HL-60 (cell line): ENCODE measurements at places on chromosomes 6 and 20.
A peak's percentile ranks its signal among the peaks of the same experiment; 100 is the strongest.

GRCh38 chr20:63808964-63809674 lies 21.9 kb downstream of the ZBTB46 start:
- DNase-seq: no peak

DNA sequence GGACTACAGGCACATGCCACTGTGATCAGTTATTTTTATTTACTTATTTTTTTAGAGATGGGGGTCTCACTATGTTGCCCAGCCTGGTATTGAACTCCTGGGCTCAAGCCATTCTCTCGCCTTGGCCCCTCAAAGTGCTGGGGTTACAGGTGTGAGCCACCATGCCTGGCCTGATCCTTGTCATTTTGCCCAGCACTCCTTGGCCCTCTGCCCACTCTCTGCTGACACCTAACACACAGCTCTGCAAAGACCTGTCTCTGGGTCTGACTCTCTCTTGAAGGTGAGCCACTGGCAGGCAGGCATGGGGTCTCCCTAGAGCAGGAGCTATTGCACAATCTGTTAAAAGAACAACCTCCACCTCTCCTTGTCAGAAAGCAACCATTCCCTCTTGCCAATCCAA lies 155.6 kb downstream of the ZFP64 start:
- DNase-seq: no peak

DNA sequence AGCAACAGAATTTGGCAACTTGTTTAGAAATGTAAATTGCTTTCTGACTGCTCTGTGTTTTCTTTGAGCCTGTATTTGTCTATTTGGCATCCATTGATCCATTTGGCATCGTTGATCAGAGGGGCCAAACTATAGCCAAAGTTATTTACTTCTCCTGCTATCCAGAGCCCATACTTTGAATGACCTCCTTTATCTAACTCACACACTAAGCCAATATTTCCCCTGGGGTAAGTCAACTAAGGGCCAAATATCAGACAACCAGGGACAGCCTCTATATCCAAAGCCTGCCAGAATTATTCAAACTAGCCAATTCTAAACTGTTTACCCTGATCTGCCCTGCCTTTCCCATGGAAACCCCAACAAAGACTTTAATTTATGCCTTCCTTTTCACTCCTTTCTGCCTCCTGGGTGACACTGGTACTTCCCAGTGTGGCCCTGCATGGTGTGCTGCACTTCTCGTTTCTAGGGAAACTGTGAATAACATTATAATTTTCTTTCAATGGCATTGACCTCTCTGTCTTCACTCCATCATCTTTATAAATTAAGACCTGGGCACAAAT lies 19.8 kb upstream of the ZNF184 start:
- no peak for DNase-seq

DNA sequence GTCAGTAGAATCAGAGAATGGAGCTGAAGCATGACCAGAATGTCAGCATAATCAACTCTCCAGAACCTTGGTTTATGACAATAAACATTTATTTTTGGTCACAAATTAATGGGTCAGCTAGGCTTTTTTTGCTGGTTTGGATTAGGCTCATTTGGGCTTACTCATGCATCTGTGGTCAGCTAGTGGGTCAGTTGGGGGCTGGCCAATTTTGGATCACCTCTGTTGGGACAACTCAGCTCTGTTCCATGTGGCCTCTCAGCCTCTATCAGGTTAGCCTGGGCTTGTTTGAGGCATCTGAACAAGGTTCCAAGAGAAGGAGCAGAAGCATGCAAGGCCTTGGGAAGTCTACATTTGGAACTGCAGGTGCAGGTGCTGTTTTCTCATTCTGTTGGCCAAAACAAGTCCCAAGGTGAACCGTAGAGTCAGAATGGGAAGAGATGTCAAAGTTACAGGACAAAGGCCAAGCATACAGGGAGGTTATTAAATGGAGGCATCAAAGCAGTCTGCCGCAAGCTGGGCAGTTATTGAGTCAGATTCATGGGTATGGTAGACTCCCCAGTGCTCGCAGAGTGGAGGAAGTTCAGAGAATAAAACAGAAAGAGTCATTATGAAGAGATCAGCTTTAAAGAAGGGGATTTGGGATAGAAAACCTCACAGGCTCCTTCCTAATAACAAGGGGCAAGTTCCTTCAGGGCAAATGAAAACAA lies 173.0 kb downstream of the PLCB4 start:
- no peak for DNase-seq

DNA sequence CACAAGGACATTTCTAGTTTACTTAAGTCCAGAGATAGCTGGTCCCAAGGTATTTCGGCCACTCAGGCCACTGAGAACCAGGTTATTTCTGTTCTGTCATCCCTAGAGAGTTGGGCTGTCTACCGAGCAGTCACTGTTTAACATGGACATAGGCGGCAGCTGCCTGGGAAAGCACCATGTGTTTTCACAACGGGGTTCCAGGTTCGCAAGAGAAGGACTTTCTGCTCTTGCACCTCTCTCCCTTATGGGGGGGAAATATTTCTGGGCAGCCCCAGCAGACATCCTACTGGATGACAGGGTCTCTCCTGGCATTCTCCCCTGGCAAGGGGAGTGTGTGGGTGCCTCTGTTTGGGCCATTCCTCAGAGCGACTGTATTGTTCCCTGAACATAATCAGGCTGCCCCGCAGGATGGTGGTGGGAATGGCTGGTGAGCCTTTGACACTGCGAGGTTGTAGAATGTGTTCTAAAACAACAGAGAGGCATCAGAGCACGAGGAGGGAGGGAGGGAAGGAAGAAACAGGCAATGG lies 64.4 kb upstream of the DUSP22 start:
- DNase-seq: no peak

GRCh38 chr6:166697113-166697512 lies 70.1 kb upstream of the RPS6KA2 start:
- no peak for DNase-seq

- no peak for DNase-seq
Observed at GRCh38 chr20:8414586-8415274, 282.7 kb downstream of the PLCB1 start.

- no peak for DNase-seq
Observed at GRCh38 chr6:22582417-22583205, 13.2 kb downstream of the HDGFL1 start.

- DNase-seq: peak; percentile 23
Observed at GRCh38 chr6:105746130-105746505, 340.0 kb upstream of the PRDM1 start.

GRCh38 chr6:89034586-89035251 lies 45.8 kb upstream of the PNRC1 start:
- DNase-seq: peak; percentile 93

GRCh38 chr20:41047975-41048305 lies 19.3 kb downstream of the TOP1 start:
- no peak for DNase-seq

DNA sequence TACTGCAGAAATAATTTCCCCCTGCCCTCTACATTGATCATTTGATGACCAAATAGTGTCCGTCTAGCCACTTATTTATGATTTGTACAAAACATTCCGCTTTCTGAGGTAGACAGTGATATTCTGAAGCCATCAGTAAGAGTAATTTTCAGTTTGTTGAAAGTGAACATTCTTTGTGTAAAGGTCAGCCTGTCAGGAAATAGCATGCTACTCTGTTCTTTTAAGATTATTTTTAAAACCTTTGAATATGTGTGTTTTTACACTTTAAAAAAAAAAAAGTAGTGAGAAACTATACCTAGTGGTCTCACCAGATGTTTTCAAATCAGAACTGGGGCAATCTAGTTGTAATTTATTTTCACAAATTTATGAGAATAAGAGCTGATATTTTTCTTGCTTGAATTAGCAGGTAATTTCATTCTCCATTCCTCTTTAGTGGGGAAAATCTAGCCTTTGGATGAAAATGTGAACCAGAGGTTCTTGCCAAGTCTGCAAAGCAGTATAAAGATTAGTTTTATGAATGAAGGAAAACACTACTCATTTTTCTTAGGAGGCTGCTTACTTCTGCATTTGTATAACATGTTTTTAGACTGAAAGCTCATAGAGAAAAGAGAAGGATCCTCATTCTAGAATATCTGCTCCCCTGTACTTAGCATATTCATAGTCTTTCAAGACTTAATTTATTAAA lies 12.1 kb upstream of the REV3L start:
- no peak for DNase-seq

GRCh38 chr6:134288538-134289203 lies 29.2 kb downstream of the SGK1 start:
- DNase-seq: peak; percentile 11
